Fibroblast of lung (primary cell): ENCODE measurements at places on chromosomes 5 and 9. TPM values are rescaled to one million over a fixed set of nuclear protein-coding genes. Genes with fewer than 3 reads are reported as not detected.

- H3K27me3 ChIP-seq, result no peaks in the 10 kb centered on the region
- H3K36me3 ChIP-seq, result no peaks in the 10 kb centered on the region
- DNase-seq, result peak; percentile 34
Observed at GRCh38 chr9:75096796-75097195, 8.5 kb downstream of the OSTF1 start.

DNA sequence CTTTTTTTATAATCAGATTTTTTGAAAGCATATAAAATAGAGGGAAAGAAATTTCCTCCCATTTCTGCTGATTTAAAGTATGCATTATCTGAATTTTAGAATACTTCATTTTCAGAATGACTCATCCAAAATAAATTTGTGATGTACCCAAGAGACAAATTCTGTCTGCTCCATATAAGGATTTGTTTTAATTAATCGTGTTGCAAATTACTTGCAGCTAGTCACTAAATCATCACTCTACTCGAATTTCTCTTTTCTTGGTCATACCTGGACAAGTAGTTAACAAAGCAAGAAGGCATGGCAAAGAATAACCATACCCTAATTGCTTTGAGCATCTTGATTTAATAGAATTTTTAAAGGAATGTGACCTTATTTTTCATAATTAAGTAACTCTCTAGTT is 284.1 kb upstream of the GRAMD2B start:
- no peak overlapping the region for H3K4me3 ChIP-seq
- peak; percentile 50 for DNase-seq
- no peaks in the 10 kb centered on the region for H3K36me3 ChIP-seq

CATSPER3 gene
- under 0.01 and 0.17 TPM in 2 replicates for total RNA-seq

CERT1 gene
- total RNA-seq, result 36.0 and 36.5 TPM in 2 replicates
